ENCODE measurements at places on chromosomes 16 and 17.

DNA sequence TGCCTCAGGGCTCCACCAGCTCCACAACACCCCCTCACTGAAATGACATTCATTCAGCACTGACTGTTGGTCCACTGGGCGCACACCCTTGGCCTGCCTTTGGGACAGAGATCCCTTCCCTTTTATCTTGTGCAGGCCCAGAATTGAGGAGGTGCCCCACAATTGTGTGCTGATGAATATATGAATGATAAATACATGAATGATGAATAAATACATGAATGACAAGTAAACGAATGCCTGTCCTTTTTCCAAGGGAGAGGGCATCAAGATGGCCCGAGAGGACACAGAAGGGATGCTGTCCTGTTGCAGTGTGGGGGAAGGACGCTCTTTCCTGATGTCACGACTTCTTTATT is 5.7 kb downstream of the CCR7 start:
- no peak for DNase-seq

GRCh38 chr17:72184805-72185204 is 64.0 kb downstream of the SOX9 start:
- no peak for DNase-seq

GRCh38 chr16:54240271-54241129 is 46.1 kb downstream of the IRX3 start:
- DNase-seq, result no peak

DNA sequence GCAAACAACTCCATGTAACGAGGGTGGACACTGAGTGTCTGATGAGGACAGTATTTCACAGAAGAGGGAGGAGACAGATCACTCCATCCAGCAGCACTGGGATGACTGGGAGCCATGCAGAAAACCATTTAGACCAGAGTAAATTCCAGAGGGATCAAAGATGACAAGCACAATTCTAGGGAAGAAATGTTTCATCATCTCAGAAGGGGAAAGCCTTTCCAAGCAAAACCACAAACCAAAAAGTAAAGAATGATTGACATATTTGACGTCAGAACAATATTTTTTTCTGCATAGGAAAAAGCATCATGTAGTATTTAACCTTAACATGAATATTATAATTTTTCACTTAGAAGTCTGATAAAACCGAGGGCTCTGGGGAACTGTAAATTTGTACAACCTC is 4.8 kb downstream of the DNASE1 start:
- no peak for DNase-seq

- DNase-seq, result peak; percentile 60
Observed at GRCh38 chr17:49210158-49211029, at the start of the genes ABI3 and GNGT2. TSS of gene ABI3 (plus strand) at chr17:49210707. CDS start at chr17:49210725, 18 bp downstream. TSS of gene GNGT2 (minus strand) at chr17:49210574. CDS start at chr17:49207422, 3,152 bp downstream.

GRCh38 chr17:72117535-72118334 is 3.1 kb upstream of the SOX9 start:
- peak; percentile 33 for DNase-seq

DNA sequence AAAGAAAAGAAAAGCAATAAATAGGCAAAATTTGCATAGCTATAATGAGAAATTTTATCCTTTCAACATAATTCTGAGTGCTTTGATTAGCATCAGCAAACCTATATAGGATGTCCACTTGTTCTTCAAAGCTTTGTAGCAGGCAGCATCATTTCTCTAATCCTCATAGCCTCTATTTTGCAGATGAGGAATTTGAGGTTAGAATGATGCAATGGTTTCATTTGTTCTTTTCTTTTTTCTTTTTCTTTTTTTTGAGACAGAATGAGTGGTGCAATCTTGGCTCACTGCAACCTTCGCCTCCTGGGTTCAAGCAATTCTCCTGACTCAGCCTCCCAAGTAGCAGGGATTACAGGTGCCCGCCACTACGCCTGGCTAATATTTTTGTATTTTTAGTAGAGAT is 594.4 kb downstream of the TOX3 start:
- DNase-seq, result no peak

- no peak for DNase-seq
Observed at GRCh38 chr17:14014657-14015056, 54.6 kb upstream of the COX10 start.

GRCh38 chr17:61230972-61231820 is 168.4 kb upstream of the TBX2 start:
- no peak for DNase-seq

GRCh38 chr16:53741546-53741945 is 37.6 kb downstream of the FTO start:
- no peak for DNase-seq

DNA sequence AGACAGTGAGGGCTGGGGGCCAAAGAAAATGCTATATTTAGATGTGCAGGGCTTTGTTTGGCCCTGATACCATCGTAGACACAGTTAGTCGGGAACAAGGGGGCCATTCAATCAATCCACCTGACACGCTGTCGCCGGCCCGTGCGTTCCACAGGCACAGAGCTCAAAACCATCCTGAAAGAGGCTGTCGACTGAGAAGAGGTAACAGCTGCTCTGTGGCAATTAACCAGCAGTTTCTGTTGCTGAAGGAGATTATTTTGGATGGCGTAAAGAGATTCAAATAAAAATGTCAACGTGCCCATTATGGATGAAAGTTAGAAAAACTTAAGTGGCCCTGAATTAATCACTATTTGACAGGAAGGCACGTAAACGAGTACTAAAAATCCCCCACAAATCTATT is 276.2 kb upstream of the IRX5 start:
- no peak for DNase-seq

GRCh38 chr16:56915336-56916119 is 16.4 kb upstream of the HERPUD1 start:
- DNase-seq, result no peak

DNA sequence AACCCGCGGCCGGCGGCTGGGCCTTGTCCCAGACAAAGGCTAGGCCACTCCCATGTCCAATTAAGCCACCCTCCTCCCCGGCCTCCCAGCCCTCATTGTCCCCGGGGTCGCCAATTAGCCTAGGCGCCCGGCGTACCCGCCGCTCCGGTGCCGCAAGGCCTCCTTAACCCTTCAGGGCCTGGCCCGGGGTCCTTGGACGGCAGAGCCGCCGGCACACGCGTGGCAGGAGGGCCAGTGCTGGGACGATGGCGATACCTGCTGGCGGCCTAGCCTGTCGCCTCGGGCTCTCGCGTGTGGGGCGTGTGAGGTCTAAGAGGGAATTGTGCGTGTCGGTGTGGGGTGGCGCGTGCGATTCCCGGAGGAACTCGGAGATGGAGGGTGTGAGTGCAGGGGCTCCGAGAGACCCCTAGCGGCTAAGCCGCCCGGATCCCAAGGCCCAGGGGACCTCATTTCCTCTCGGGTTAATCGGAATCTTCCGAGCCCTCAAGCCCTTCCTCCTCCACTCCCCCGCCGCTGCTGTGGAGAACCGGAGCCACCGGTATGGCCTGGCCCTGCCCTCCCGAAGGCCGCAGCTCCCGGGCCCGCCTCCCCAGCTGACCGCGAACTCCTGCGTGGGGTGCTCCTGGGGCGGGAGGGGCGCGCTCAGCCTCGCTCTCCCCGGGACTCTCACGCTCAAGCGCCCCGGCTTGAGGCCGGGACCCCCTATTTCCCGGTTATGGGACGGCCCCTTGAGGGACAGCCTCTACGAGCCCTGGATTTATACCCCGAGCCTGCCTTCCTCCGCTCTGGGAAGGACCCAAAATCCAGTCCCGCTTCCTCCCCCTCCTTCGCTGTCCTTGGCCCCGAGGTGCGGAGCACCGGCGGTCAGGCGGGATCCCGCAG is 11.9 kb downstream of the TBX2 start:
- DNase-seq, result no peak

DNA sequence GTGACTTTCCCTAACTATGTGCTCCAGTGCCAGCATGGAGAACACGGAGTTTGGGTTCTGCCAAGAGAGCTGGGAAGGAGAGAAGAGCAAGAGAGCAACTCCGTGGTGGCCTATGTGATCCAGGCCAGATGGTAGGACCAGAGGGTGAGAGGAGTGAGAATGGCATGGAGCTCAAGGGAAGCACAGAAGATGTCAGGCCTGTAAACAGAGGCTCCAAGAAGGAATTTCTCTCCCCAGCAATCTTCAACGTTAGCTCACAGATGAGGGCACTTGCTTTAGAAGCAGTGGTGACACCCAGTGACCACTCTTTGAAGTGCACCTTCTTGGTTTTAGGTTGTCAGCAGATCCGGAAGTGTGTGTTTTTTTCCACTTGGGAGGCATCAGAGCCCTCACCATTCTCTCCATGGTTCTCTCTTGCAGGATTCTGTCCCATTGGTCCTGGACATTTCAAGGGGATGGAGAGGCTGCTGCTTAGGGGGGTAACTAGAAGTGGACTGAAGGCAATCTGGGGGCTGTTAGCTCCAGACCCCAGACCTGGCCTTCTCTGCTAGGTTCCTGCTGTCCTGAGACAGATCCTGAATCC is 18.1 kb upstream of the TMEM98 start:
- peak; percentile 88 for DNase-seq

- DNase-seq, result no peak
Observed at GRCh38 chr16:78122774-78123315, 23.4 kb downstream of the WWOX start.

DNA sequence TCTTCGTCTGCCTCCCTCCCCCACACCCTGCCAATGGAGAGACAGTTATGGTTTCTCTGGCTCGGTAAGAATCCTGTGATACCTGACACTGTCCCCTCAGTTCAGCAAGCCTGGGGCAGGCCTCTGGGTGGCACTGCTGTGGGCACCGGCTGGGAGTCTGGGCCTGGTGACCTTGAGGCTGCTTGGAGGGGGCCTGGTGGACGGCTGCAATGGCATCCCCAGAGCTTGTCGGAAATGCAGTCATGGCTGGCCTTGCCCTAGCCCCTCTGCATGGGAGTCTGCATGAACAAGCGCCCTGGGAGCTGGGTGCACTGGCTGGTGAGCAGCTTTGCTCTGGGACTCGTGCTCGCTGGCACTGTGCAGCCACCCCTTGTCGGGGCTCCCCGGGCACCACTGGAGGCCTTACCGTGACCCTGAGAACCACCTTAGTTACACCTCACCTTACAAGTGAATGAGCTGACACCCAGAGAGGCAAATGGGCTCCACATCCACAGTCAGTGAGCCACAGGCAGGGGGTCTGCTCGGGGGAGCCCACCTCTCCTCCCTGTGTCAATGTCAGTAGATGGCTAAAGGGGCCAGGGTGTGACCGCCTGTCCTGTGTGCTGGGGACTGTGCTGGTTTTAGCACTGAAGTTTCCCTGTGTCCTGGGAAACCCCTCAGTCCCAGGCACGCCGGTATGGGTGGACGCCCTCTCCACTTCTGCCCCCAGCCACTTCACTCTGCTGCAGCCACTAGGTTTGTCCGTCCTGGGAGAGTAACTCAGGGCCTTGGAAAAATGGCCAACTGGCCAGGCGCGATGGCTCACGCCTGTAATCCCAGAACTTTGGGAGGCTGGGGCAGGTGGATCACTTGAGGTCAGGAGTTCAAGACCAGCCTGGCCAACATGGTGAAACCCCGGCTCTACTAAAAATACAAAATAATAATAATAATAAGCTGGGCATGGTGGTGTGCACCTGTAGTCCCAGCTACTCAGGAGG is 1.4 kb downstream of the LGALS3BP start:
- DNase-seq, result no peak

GRCh38 chr16:66523861-66524354 is 26.0 kb downstream of the TK2 start:
- DNase-seq, result no peak

GRCh38 chr16:82895843-82896242 is 269.1 kb downstream of the CDH13 start:
- no peak for DNase-seq

DNA sequence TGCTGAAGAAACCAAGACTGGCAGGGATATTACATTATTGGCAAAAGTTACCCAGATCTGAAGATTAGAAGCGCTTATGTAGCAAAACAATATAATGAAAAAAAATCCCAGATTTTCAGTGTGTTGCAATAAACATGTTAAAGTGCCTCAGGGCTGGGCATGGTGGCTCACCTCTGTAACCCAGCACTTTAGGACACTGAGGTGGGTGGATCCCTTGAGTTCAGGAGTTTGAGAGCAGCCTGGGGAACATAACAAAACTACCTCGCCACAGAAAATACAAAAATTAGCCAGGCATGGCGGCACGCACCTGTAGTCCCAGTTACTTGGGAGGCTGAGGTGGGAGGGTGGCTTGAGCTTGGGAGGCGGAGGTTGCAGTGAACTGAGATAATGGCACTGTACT is 6.8 kb downstream of the ZNF207 start:
- no peak for DNase-seq

- DNase-seq, result peak; percentile 88
Observed at GRCh38 chr16:81730090-81731051, 48.7 kb upstream of the PLCG2 start.

DNA sequence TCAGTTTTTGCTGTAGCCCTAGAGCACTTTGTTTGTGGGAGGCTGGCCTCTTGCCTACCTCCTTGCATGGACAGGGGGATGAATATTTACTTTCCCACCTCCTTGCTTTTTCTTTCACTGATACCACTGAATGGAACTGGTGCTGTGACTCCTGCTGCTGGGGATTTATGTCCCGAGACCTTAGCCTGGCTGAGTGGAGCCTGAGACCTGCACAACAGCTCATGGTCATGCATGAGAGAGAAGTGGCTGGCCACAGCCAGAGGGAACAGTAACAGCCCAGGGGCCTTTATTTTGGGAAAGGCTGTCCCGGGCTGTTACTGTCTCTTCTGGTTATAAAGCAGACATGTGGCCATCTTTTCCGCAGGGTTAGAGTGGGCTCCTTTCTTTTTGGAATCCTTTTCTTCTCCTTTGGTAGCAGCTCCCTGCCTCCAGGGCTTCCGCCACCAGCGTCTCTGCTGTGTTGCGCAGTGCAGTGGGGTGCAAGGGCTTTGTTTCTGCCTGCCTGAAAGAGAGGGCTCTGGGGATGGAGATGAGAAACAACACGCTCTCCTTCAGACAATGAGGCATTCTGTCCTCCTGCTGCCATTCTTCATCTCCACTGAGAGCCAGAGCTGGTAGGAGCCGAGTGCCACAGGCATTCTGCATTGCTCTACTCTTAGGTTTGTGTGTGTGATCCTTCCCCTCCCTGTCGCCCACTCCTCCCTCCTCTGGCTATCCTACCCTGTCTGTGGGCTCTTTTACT is 14.5 kb downstream of the SNX11 start:
- no peak for DNase-seq

DNA sequence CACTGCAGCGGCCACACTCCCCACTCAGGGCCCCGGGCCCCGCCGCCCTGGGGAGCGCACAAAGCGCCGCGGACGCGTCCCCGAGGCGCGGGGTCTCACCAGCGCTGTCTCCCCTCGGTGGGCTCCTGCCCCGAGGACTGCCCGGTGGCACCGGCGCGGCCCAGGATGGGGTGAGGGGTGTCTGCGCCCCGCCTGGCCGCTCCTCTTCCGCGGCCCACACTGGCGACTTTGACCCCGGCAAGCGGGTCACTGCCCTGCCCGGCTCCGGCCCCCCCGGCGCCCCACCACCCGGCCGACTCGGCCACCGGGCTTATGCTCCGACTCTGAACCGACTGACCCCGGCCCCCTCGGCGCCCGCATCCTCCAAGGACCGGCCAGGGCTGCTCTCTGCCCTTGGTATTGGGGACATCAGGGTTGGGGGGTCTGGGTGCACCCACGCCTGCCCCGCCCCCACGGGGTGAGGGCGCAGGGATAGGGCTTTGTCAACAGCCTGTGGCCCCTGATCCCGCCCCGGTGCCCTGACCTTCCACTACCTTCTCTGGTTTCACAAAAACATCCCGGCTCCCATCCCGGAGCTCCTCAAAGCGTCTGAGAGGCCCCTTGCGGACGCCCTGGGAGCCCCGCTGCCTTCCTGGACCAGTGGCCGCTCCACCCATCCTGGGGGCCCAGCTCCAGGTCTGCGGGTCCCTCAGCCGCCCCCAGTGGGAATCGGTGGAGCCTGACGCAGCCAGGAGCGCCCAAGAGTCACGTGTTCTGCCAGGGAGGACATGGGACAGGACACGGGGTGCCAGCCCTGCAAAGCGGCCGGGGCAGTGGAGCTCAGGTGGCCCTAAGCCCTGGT is 829 bp downstream of the GCGR start:
- no peak for DNase-seq

GRCh38 chr16:23920899-23921298 is 85.1 kb downstream of the PRKCB start:
- no peak for DNase-seq
